Pulmonary artery endothelial cell (primary cell): ENCODE measurements at places on chromosomes 1 and 21.

DNA sequence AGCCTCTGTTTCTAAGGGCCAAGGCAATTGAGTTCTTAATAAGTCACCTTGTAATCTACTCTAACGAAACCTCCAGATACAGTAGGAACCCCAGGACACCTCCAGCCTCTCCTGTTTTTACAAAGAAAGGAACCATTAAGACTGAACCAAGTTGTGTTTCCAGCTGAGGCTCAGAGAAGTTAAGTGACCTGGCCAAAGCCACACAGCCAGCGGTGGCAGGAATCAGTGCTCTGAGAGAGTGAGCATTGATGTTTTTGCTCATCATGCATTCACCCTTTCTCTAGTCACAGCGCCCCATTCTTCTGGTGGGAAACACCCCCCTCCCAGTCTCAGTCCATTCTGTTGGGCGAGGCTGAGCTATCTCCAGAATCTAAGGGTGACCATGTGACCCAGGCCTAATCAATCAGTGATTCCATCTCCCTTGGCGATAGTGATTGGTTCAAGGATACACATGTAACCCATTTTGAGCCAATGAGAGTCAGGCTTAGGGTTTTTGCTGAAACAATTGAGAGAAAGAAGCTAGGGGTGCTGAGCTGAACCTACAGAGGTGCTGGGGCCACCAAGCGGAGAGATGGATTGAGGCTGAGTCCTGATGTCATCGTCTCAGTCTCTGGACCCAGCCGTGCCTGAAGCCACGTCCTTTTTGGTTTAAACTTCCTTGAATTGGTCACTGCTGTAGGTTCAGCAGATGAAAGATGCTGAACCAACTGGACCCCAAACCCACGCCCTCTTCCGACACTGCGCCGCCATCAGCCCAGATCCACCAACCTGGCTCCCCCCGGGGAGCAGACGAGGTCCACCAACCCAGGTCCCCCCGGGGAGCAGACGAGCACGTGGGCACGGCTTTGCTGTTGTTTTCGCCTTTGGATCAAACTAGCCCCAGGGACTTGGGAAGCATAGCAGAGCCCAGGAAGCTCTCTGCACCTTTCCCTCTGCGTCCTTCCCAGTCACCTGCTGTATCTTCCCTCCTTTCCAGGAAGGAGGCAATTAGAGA lies 28.0 kb upstream of the RERE start:
- DNase-seq: no peak

DNA sequence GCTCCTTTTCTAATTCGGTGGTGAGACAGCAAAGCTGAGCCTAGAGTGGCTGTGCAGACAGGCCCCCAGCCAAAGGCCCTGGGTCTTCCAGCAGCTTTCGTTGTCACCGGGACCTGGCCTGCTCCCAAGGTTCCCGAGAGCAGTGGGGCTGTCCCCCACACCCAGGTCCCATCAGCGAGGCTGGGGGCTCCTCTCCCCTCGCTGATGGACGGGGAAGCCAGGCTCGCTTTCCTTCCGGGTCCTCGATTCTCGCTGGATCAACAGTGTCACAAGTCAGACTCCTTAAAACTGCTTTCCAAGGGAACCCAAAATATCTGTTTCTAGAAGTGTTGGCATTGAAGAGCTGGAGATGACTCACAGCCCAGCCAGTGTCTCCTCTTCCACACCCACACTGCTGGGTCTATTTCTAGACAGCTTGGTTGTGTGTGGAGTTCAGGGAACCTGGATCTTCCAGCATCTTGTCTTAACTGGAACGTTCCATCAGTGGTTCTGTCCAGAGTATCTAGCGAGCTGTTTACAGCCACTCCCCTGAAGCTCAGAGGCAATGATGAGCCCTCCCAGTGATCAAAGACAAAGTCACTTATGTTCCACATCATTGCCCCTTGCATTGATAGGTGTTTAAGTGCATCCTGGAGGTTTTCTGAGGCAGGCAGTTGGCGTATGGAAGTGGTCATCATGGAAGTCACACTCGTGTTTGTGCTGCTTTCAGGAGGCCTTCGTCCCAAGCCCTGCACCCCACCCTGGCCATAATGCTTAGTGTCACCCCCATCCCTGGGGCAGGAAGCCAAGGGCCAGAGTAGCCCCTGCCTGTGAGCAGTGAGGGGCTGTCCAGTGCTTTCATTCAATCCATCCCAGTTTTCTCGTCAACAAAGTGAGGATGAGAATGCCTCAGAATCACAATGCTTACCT lies 35.2 kb downstream of the RRP1 start:
- DNase-seq: no peak

DNA sequence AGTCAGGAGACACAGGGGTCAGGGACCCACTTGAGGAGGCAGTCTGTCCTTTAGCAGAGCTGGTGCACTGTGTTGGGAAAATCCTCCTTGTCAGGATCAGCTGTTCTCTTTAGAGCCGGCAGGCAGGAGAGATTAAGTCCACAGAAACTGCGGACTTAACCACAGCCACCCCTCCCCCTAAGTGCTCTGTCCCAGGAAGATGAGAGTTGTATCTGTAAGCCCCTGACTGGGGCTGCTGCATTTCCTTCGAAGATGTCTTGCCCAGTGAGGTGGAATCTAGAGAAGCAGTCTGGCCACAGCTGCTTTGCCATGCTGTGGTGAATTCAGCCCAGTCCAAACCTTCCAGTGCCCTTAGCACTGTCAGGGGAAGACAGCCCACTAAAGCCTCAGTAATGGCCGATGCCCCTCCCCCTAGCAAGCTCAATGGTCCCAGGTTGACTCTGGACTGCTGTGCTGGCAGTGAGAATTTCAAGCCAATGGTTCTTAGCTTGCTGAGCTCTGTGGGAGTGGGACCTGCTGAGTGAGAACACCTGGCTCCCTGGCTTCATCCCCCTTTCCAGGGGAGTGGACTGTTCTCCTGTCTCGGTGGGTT lies 172.8 kb downstream of the ST6GALNAC3 start:
- no peak for DNase-seq

- no peak for DNase-seq
These were observed at the start of gene VTCN1 for GRCh38 chr1:117210831-117211261. Gene VTCN1, minus strand, starts transcription at chr1:117210927. Its CDS starts 72 bp downstream, at chr1:117210855.

GRCh38 chr1:219788700-219789099 lies 139.7 kb downstream of the SLC30A10 start:
- no peak for DNase-seq

DNA sequence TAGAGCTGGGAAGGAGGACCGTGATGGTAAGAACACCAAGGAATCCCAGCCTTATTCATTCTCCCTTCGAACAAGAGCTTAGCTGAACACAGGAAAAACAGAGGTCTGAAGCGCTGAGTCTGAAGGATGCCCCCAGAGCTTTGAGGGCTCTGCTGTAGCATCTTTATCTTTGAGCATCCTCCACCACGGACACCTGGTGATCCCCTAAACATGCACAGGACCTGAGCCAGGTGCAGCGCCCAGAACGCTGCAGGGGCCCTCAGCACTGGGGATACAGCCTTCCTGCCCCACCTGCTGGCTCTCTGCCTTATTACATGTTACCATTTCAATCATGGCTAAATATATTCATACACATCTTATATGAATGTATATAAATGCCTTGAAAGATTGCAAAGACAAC lies 7.7 kb upstream of the GPATCH4 start:
- DNase-seq: no peak

DNA sequence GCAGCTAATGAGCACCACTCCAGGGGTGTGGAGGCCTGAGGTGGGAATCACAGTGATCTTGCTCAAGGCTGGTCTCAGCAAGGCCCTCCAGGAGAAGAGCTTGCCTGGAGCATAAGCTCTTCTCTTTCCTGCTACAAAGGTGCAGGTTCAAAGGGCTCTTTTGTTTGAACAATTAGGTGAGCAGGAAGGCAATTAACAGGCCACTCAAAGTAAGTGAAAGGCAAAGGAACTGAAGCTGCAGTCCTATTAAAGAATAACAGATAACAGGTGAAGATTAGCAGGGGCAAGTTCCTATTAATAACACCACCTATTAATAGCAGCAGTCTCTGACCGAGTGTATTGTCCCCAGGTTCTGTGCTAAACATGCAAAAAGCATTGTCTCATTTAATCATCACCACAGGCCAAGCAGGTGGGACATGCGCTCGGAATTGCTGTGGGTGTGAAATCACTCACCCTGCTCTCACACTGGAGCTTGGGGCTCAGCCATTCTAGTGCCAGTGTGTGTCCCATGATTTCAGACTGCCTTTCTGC lies 113.8 kb downstream of the RHOU start:
- no peak for DNase-seq

- DNase-seq: peak; percentile 95
These were observed 93.0 kb upstream of the BMP8A start for GRCh38 chr1:39398278-39399021.

DNA sequence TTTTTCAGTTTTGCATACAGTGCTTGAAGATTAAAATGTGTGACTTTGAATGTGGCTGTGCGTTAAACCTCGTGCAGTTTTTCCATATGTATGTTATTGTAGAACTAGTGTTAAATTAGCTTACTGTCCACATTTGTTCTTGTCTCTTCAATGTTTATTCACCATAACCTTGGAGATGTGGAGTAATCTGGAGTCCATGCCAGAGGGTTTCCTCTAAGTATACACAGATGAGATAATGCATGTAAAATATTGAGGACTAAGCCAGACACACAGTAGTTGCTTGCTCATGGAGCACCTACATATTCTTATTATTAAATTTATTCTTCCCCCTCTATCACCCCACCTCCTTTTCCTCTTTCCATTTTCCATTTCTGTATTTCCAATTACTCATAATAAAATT lies 7.7 kb upstream of the GIPC2 start:
- DNase-seq: no peak

DNA sequence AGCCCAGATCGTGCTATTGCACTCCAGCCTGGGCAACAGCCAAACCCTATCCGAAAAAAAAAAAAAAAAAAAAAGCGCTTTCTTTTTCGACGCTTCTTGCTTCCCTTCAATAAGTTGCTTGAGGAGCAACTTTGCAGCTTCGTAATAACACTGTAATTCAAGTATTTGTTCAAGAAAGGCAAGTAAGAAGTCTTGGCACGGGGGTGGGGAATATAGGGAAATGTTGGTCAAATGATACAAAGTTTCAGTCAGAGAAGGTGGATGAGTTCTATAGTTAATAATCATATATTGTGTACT lies 871 bp upstream of the PSMA5 start:
- DNase-seq: no peak

- no peak for DNase-seq
These were observed 97.4 kb upstream of the TNR start for GRCh38 chr1:175840787-175841186.

DNA sequence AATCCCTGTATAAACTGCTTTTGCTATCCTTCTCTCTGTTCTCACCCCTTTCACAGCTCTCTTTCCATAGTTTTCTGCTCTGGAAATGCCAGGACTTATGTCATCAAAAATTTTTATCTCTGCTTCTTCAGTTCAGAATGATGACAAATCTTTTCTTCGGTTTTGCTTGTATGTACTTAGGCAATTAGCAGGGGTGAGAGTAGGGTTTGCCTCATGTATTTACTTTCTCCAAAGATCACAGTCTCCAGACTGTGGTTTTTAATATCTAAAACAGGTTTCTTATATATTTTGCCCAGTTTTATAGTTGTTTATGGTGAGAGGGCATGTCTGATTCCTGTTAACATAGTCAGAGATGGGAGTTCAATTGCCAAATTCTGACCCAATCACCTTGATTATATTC lies 235.4 kb upstream of the LYPLAL1 start:
- no peak for DNase-seq

GRCh38 chr1:21932127-21932526 lies 5.0 kb downstream of the HSPG2 start:
- DNase-seq: no peak

DNA sequence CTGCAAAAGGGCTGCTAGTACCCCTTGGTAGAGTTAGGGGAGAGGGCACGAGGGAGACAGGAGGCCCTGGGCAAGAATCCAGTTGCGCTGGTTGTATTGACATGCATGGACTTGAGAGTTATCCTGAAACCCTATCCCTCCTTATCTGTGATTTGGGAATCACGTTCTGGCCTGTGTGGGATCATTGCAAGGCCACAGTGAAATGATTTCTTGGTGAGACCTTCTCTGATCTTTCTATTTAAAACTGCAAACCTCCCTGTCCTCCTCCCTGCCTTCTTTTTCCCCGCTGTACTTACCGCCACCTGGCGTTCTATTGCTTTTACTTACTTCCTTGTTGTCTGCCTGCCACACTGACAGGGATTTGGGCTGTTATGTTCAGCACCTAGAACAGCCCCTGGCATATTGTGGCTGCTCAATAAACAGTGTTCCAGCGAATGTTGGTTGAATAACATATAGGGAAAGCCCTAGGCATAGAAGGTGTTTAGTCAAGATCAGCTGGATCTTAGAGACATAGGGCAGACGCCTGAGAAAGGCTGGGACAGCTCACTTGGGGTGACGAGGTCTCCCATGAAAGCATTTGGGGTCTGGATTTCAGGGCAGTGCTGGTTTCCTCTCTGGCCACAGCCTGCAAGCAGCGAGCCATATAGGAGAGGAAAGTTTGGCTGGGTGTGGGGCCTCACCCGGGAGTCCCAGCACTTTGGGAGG lies 25.6 kb downstream of the ALPL start:
- DNase-seq: no peak

DNA sequence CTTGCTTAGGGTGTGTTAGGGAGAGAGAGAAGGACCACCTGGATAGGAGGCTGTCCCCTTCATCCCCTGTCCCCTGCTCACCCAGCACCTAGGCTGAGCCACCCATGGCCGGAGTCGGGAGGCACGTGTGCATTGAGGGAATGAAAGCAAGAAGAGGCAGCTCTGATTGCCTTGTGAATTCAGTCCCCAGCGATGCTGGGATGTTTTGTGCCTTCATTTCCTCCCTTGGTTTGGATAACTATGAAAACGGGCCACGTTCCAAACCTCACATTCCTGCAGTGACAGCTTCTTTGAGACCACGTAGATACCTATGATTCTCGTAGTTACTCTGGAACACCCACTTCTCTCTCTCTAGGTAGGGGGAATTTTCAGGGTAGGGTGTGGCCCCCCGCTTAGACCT lies 67.1 kb downstream of the MAN1C1 start:
- DNase-seq: no peak

- no peak for DNase-seq
These were observed 4.1 kb downstream of the SH3BGRL3 start for GRCh38 chr1:26283871-26284596.

DNA sequence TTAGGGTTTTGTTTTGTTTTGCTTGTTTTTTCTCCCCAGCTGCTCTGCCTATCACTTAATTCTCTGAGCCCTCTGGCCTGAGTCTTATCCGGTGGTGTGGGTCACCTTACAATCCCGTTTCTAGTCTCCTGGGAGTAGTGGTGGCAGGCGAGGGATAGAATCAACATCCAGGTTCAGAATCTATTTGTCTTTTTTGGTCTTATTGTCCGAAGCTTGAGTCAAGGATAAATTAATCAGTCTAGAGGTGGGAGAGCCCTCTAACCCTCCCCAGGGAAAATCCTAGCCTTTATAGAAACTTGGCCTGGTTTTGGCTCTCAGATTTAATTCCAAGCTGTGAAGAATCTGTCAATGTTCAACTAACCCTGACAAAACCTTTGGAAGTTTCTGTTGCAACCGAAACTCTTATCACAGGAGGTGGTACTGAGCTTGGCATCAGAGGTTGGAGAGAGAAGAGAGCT lies 246.3 kb downstream of the FGGY start:
- DNase-seq: no peak

- DNase-seq: no peak
These were observed 25.2 kb upstream of the PLA2G2C start for GRCh38 chr1:20211511-20211931.

DNA sequence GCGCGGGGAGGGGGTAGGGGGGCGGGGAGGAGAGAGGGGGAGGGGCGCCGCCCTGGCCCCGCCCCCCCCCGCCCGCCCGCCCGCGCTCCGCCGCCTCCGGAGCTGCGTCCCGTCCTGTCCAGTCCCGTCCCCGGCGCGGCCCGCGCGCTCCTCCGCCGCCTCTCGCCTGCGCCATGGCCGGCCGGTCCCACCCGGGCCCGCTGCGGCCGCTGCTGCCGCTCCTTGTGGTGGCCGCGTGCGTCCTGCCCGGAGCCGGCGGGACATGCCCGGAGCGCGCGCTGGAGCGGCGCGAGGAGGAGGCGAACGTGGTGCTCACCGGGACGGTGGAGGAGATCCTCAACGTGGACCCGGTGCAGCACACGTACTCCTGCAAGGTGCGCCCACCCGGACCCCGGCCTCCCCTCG lies at the start of gene AGRN:
AGRN (plus strand) TSS at position 121 of the 405 bp plus-strand sequence; CDS start at position 174, 53 bp downstream.
- no peak for DNase-seq
